ENCODE measurements at places on chromosomes 12 and 14.
A peak's percentile ranks its signal among the peaks of the same experiment; 100 is the strongest.

GRCh38 chr14:99562856-99563748, 40.9 kb downstream of the CCDC85C start:
- DNase-seq: no peak

GRCh38 chr12:110344657-110345056, 58.9 kb downstream of the ANAPC7 start:
- no peak for DNase-seq

DNA sequence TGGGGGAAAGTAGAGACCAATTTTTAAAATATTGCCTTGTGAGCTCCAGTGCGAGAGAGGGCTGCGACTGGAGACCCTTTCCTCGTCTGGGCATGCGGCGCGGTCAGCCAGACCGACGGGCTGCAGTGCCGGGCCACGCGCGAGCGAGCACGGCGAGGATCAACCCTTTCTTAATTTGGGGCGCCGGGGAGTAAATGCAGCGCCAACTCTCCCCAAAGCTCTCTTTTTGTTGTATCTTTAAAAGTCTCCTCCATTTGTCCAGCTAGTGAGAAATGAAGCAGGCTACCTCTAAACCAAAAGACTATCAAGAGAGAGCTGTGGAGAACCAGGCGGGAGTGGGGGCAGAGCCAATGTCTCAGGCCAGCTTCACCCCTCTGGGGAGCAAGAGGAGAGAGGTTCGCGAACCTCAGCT, 1.4 kb downstream of the SIX1 start:
- no peak for DNase-seq

- no peak for DNase-seq
Observed at GRCh38 chr12:90343966-90344365, 611.0 kb downstream of the CCER1 start.

DNA sequence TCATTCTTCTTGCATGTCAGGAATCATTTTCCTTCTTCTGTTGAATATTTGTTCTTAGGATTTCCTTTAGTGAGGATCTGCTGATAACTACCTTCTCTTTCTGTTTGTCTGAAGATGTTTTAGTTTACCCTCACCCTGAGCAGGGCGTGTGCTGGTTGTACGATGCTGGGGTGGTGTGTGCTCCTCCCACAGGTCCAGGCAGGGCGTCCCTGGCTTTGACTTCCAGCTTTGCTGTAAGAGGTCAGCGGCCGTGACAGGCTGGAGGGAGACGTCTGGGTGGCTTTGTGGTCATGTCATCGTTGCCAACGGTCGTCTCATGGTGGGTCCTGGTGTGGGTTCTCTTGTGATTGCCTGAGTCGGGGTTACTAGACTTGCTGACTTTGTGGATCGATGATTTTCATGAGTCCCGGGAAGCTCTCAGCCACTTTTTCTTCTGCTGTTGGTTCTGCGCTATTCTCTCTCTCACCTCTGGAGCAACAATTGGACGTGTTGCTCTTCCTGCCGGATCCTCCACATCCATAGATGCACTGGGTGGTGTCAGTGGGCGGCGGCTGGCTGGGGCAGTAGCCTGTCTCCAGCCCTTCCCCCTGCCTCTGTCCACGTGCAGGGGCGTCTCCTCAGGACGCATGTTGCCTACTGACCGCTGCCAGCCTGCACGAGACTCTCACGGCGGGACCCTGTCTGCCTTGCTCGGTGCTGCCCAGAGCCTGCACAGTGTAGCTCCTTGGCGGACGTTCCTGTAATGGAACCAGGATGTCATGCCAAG, 8.4 kb downstream of the PACS2 start:
- no peak for DNase-seq

- no peak for DNase-seq
Observed at GRCh38 chr12:12748044-12748443, 30.9 kb downstream of the CDKN1B start.

- no peak for DNase-seq
Observed at GRCh38 chr12:109466821-109467220, 10.3 kb downstream of the KCTD10 start.

DNA sequence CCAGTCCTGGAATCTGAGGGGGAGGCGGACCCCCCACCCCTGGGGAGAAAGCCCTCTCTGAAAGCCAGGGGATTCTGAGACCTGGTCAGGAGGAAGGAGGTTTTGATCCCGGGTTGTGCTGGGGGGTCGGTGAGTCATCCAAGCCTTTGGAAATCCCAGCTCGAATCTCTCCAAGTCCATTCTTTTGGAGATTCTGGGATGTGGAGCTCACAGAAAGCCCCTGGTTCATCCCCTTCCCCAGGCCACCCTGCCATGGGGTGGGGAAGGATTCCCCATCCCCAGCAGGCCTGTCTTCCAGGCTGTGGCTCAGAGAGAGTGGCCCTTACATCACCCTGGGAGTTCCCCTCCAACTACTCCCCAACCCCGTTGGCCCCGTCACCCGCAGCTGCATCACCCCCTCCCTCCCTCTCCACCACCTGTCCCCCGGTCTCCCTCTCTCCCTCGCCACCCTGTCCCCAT, 14.3 kb downstream of the EXOC3L4 start:
- DNase-seq: peak; percentile 67

- DNase-seq: no peak
Observed at GRCh38 chr12:42652048-42652447, 62.5 kb upstream of the PRICKLE1 start.

- no peak for DNase-seq
Observed at GRCh38 chr12:79707830-79708229, 17.1 kb upstream of the PAWR start.

GRCh38 chr14:104282332-104283196, 144.2 kb downstream of the KIF26A start:
- DNase-seq: no peak

DNA sequence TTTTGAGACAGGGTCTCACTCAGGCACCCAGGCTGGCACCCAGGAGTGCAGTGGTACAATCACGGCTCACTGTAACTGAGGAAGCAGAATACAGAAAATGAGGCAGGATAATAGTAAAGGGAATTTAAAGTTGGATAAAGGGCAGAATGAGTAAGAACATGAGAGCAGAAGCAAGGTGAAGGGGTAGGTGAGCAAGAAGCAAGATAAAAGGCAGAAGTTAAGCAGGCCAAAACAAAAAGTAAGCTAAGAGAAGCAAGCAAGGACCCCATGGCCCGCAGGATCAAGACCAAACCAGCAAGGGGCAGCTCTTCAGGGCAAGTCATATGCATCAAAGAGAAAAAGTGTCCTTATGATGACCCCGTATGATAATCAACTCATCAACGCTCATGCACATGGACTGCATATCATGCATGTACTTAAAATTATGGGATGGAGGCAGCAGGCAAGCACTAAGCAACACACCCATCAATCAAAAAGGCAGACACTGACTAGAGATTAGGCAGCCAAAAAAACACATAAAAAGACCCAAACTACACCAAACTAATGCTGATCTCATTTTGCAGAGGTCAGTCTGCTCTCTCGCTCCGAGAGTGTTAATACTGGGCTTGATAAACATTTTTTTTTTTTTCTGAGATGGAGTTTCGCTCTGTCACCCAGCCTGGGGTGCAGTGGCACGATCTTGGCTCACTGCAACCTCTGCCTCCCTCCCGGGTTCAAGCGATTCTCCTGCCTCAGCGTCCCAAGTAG, 11.6 kb downstream of the TIMELESS start:
- no peak for DNase-seq

DNA sequence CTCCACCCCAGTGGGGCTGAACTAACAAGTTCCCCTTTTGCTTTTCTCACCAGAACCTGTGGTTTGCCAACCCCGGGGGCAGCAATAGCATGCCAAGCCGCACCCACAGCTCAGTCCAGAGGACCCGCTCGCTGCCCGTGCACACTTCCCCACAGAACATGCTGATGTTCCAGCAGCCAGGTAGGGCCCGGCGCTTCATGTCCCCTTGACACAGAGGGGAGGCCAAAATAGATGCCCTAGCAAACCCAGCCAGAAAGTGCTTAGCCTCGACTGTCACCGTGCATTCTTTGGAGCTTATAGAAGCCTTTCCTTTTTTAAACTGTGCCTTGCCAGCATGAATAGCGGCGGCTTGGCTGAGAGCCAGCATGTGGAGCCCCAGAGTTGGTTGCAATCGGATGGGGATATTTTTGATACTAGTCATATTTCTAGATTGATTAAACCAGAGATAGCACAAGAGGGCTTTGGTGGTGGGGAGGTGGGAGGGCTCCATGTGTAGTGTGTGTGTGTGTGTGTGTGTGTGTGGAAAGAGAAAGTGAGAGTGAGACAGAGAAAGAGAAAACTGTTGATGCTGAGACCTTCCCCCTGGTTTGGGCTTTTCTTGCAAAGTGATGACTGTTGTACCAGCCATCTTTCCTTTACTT, 126.1 kb downstream of the GCH1 start:
- DNase-seq: peak; percentile 60

DNA sequence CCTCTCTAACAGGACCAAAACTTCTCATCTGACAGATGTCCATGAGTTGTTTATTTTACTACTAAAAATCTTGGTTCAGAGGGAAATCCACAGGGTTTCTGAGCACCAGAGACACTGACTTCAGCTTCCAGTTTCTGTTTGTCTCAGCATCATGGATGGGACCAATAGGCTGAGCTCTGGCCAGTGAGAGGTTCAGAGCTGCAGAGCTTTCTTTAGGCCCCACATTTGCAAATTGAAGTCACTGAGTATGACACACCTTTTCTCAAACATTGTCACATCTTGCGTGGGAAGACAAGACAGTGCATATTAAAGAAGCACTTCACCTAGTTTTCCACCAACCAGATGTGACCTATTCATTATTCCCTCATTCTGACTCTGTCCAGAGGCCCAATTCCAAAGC, 45.2 kb downstream of the RDH12 start:
- DNase-seq: no peak

GRCh38 chr12:92143686-92144630, 1.7 kb downstream of the BTG1 start:
- DNase-seq: peak; percentile 84

DNA sequence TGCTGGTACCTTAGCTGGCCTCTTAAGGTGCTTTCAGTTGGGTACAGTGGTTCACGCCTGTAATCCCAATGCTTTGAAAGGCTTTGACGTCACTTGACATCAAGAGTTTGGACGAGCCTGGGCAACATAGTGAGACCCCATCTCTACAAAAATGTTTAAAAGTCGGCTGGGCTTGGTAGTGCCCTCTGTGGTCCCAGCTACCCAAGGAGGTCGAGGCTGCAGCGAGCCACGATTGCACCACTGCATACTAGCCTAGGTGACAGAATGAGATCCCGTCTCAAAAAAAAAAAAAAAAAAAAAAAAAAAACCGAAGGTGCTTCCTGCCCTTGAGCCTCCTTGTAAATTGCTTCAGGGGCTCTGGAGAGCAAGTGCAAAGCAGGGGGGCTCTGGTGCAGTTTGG, 50.0 kb downstream of the ACACB start:
- no peak for DNase-seq

GRCh38 chr14:37093364-37093763, 79.0 kb downstream of the SLC25A21 start:
- DNase-seq: no peak

DNA sequence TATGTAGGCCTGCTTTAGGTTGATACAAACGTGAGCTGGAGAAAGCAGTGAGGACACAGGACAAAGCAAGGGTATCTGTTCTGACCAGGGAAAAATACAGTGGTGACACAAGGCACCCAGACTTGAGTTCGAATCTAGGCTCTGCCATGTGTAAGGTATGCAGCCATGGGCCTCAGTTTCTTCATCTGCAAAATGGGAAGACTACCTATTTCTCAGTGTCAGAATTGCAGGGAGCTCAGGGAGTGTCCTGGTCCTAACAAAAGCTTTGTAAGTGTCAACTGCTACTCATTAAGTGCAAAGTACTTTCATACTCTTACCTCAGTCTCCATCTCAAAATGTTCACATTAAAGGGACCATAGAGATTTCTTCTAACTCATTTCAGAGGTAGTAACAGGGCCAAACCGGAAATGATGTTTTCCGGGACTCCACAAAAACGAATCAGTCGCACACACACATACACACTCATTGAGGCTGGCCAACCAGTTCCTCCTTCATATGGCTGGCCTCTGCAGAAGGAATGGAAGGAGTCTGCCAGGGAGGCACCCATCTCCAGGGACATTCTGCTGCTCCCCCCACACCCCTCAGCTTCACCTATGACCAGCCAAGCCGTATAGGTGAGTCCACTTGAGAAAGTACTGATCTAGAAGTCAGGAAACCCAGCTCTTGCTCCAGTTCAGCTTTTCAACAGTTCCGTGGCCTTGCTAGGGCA, 7.8 kb downstream of the CTDSP2 start:
- peak; percentile 15 for DNase-seq

DNA sequence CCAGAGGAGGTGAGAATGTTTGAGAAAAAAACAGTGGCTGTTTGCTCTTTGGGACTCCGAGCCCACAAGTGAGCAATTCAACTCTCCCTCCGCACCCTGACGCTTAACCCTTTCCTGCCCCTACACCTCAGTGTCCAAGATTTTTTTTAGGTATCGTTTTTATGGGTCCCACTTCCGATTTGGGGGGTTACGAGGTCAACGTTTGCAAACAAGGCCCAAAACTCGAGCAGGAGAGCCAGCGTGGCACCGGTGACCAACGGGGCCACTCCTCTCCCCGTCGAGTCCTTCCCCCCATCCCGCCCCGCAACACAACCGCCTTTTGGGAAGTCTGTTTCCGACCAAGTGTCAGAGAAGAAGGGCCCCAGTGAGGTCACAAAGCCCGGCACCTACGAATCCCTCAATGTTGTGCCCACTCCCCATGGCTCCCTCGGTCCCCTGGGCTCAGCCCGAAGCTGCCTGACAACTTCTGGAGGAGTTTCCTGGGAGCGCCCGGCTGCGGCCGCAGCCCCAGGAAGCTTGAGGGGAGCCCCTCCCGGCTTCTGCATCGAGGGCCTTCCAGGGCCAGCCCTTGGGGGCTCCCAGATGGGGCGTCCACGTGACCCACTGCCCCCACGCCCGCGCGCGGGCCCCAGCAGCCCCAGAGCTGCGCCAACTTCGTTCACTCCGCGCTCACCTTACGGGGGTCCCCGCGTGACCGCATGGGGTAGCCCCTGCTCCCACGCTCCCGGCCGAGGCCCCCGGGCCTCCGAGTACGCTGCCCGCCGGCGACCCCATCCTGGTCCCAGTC, 1.2 kb downstream of the CDK2AP1 start:
- no peak for DNase-seq

GRCh38 chr12:57984629-57985151, 43.3 kb downstream of the ATP23 start:
- no peak for DNase-seq

DNA sequence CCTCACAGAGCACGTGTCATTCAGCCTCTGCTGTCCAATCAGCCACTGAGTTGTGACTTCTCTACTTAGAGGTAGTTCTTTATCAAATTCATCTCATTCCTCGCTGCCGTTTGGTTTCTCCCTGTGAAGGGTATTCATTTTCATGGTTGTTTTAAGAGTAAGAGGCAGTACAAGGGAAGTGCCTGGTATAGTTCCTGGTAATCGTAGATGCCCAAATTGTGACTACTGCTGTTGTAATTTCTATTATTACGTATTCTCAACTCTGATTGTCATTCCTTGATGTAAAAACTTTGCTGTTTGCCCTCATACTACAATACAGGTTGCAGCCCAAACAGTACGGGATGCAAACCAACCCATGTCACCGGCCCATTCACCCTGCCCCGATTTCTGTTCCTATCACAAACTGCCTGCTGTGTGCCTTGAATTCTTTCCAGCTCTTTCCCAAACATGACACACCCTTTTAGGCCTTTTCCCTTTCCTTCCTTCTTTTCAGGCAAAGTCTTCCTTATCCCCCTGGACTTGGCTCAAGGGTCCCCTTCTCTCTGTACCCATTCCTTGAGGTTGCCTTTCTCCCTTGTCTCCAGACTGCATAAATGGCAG, 93.0 kb downstream of the SLC25A47 start:
- DNase-seq: no peak

Measured in CD4-positive, alpha-beta T cell treated with Interferon gamma for 1 hour (primary cell).